ENCODE measurements at places on chromosomes 5 and 9. TPM values are rescaled to one million over a fixed set of nuclear protein-coding genes. Genes with fewer than 3 reads are reported as not detected.
A peak's percentile ranks its signal among the peaks of the same experiment; 100 is the strongest.

DNA sequence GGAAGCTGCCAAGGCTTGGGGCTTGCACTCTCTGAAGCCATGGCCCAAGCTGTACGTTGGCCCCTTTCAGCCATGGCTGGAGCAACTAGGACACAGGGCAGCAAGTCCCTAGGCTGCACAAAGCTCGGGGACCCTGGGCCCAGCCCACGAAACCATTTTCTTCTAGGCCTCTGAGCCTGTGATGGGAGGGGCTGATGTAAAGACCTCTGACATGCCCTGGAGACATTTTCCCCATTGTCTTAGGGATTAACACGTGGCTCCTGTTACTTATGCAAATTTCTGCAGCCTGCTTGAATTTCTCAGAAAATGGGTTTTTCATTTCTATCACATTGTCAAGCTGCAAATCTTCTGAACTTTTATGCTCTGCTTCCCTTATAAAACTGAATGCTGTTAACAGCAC, 83.0 kb upstream of the DAP start:
- DNase-seq, result no peak

DNA sequence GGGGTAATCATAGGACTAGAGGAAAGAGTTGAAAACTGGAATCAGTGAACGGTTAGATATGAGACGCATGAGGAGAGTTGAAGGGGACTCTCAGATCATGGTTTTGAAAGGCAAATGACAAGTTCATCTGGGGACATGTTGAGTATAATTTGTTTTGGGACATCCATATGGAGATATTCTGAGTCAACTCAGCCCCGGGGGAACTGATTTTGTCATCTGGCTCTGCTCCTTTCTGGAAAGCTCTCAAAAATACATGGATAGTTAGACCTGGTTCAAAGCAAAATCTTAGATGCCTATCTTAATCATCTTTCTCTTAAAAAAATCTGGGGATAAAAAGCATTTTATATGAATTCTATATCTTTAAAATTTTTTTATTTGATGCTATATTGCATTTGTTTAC, 161.2 kb downstream of the SNX18 start:
- DNase-seq, result no peak

- DNase-seq, result no peak
Observed at GRCh38 chr5:10578293-10578665, 14.4 kb downstream of the ANKRD33B start.

DNA sequence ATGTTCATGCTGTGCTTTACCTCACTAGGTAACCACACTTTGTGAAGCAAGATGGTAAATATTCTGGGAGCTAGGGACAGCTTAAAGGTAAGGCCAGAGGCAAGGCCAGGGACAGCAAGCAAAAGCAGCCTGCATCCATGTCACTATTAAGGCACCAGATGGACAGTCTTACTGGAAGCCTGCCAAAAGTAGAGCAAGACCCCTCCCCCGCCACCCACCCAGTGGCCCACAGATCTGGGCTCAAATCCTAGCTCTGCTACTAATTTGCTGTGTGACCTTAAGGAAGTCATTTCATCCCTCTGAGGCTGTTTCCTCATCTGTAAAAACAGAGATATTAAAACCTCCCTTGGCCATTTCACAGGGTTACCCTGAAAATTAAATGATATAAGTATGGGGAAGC, 13.2 kb upstream of the ERMP1 start:
- no peak for DNase-seq

DNA sequence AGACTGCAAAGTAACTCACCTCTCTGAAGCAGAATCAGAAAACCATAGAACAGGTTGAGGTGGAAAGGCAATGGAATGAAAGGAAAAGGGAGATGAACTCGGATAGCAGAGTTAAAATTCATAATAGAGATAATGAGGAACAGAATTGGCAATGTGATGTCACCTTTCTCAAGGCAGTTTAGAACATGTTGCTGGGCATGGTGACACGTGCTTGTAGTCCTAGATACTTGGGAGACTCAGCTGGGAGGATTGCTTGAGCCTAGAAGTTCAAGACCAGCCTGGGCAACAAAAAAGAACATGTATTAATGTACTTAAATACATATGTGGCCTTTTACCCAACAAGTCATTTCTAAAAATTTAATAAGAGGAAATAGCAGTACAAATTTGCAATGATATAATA, 81.6 kb upstream of the MIER3 start:
- DNase-seq, result no peak

DNA sequence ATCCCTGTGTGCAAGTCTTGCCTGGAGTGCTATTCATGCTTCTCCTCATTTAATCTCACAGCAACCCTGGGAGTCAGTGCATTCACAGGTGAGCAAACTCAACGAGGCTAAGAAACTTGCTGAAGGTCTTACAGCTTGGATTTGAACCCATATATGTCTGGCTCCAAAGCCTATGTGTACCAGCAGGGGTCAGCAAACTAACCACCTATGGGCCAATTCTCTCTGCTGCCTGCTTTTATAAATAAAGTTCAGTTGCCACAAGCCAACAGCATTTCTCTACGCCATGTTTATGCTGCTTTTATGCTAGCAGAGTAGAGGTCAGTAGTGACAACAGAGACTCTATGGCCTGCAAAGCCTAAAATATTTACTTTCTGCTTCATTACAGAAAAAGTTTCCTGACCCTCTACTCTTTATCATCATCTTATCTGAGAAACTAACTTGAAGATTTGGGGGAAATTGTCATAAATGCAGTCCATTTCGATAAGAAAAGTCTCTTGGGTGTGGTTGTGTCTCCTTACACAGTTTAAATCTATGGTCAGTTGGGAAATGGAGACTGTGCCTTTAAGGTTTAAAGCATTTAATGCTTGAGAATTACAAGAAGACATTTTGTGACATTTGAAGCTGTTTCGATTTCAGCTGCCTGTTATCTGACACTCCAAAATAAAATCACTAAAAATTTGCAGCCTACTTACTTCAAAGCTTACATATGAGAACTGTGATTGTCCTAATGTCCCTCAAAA, 137.7 kb downstream of the PRELID2 start:
- no peak for DNase-seq

GRCh38 chr9:20582150-20582549, 40.1 kb downstream of the MLLT3 start:
- no peak for DNase-seq

- peak; percentile 34 for DNase-seq
Observed at GRCh38 chr9:112361601-112362000, 18.3 kb upstream of the HSDL2 start.

DNA sequence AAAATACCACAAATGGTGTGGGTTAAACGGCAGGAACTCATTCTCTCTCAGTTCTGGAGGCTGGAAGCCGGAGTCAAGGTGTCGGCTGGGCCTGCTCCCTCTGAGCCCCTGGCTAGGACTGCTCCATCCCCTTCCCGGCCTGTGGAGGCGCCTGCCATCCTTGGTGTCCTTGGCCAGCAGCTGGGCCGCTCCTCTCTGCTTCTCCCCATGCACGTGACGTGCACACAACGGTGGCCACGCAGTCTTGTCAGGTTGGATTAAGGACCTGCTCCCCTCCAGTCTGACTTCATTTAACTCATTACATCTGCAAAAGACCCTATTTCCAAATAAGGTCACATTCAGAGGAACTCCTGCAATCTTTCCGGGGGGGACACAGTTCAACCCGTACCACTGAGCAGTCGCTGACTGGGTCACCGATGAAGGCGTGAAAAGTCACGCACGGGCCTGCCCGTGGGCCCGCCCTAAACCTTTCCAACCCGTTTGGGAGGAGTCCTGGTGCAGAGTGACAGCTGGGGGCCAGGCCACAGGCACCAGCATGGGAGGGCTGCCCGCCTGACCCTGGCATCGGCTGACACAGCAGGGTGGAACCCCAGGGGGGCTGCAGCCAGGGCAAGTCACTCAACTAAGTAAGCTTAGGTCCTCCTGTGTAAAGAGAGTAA, 135.2 kb downstream of the COL23A1 start:
- DNase-seq, result no peak

GRCh38 chr9:79371301-79371700, 200.5 kb upstream of the TLE4 start:
- no peak for DNase-seq

GRCh38 chr5:132459983-132460838, 30.4 kb downstream of the IRF1 start:
- DNase-seq, result no peak

GRCh38 chr9:107723015-107723414, 233.4 kb upstream of the KLF4 start:
- DNase-seq, result no peak

GRCh38 chr5:110159202-110159601, 469.5 kb downstream of the MAN2A1 start:
- no peak for DNase-seq

- no peak for DNase-seq
Observed at GRCh38 chr5:68465133-68465532, 249.6 kb downstream of the PIK3R1 start.

- DNase-seq, result no peak
Observed at GRCh38 chr5:123157791-123158581, 68.9 kb downstream of the PRDM6 start.

MEIKIN gene
- total RNA-seq, result not detected

CDKN2B gene
- 28.2 TPM for total RNA-seq

SLC34A1 gene
- not detected for total RNA-seq

ITK gene
- 0.44 TPM for total RNA-seq

HNRNPAB gene
- total RNA-seq, result 112 TPM

PSD2 gene
- 0.30 TPM for total RNA-seq

LSM11 gene
- 4.2 TPM for total RNA-seq

MAP1B gene
- 223 TPM for total RNA-seq
